ENCODE measurements at places on chromosomes 11 and 22. TPM values are rescaled to one million over a fixed set of nuclear protein-coding genes. Genes with fewer than 3 reads are reported as not detected.

- no peak for DNase-seq
Measured at GRCh38 chr11:15216678-15217077, 102.0 kb downstream of the INSC start.

- no peak for DNase-seq
Measured at GRCh38 chr22:30874431-30875370, 93.9 kb downstream of the MORC2 start.

DNA sequence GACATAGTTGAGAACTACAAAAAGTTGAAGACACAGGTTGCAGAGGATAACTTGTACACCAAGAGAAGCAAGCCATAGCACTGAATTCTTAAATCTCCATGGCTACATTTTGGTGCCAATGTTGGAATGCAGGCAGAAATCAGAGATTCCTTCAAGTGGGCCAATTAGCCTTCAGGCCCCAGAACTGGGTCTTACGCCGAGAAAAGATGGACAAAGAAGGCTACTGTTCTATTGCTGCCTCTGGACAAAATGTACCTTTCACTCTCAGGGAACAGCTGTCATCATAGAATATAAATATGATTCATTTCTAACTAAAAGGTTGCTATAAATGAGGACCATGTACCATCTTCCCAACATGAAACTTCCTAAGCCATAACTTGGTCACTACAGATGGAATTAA, 13.7 kb downstream of the TMEM216 start:
- no peak for DNase-seq

DNA sequence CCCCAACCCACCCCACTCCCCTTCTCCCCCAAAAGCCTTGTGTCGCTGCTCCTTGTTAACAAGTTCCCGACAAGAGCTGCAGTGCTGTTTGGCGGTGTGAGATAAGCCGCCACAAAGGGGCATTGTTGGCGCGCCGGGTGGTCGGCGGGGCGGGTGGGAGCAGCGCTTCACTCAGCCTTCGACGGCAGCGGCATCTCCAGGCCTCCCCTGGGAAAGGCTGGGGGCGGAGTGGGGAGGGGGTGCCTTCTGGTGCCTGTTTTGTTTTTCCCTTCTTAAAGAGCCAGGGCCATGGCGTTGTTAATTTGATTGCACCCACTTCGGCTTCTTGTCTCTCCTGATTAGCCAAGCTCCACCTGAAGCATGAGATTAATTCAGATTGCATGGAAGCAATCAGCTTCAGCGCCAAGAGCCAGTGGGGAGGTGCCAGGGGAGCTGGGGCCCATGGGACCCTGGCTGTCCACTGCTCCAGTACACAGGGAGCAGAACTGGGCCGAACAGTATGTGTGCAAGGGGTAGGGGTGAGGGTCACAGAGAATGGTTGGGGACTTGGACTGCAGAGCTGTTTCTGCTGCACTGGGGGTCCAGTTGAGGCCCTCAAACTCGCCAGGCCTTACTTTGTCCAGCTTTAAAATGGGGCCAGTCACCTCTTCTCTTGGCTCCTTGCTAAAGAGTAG, 165.1 kb downstream of the CEP164 start:
- DNase-seq, result no peak

GRM5 gene
- polyA plus RNA-seq, result 0.05 TPM

Measured in hindlimb muscle (tissue), 1 donor.